Hematopoietic multipotent progenitor cell treated with erythropoietin and hydrocortisone succinate and interleukin-3 and kit ligand, for 8 days (in vitro differentiated cells): ENCODE measurements at places on chromosomes 13 and 19.
A peak's percentile ranks its signal among the peaks of the same experiment; 100 is the strongest.

GRCh38 chr13:53038993-53039392, 10.4 kb downstream of the OLFM4 start:
- no peak for DNase-seq

DNA sequence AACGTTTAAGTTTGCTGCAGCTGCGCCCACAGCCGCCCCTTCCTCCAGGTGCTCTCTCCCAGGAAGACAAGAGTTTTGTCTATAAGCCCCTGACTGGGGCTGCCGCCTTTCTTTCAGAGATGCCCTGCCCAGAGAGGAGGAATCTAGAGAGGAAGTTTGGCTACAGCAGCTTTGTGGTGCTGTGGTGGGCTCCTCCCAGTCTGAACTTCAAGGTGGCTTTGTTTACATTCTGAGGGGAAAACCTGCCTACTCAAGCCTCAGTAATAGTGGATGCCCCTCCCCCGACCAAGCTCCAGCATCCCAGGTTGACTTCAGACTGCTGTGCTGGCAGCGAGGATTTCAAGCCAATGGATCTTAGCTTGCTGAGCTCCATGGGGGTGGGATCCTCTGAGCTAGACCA, 6.4 kb upstream of the ERICH6B start:
- no peak for DNase-seq

- DNase-seq: peak; percentile 70
Observed at GRCh38 chr19:3210347-3211017, 14.0 kb upstream of the CELF5 start.

DNA sequence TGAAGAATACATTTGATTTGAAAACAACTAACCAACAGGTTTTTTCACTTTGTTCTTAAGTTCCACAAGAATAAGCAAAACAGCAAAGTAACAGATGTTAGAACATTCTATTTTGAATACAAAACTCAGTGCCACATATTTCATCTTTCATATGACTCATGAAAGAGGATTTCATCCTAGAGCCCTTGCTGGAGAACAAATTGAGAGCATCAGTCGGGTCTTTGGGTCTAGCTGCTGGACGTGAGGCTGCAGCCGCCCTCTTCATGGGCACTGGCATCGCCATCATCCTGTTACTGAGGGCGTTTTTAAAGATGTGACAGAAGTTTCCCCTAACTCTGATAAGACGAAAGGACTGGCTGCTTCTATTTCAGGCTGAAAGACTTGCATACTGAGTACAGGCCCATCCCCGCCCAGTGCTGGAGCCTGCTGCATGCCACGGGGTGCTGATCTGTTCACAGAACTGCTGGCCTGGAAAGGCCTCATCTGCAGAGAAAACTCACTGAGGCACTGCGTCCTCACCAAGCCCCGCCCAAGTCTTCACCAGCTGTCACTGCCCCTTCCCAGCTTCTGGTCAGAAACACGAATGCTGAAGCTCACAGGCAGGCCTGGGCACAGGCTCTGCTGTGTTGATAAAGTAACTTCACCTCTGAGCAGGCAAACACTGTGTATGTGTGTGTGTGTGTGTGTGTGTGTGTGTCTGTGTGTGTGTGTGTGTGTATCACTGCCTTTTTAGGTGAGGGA, 101.4 kb downstream of the TUBGCP3 start:
- DNase-seq: no peak

DNA sequence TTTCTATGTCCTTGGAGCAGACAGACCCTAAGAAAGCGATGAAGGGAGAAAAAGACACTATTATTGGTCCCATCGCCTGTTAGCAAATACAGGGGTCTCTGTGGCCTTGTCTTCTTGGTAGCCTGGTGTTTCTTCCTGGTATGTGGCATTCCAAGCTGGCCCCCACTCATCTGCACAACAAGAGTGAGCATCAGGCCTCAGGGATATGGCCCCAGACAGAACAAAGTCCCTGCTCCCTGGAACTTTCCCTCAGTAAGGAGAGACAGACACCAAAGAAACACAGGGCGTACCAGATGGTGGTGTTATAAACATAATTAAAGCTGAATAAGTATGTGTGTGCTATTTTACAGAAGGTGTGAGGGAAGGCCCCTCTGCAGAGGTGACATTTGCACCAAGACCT, 48.2 kb upstream of the KPNA3 start:
- DNase-seq: no peak

- peak; percentile 91 for DNase-seq
Observed at GRCh38 chr19:58575183-58576041, 2.3 kb upstream of the MZF1 start.

DNA sequence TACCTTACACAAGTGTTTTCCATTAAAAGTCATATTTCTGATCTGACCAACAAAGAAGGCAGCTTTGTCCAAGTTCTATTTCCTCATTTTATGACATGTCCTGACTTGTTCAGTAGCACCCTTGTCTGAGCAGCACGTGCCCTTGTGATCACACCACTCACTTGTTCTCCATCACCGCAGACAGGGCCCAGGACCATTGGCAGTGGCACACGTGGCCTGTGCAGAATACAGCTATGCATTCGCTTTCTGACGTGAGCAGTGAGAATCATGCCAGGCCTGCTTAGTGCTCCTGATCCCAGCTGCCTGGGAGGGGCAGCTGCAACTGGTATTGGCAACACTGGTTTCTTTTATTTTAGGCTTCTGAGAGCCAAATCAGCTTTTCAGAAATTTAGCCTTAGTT, 134.2 kb downstream of the FRY start:
- no peak for DNase-seq

DNA sequence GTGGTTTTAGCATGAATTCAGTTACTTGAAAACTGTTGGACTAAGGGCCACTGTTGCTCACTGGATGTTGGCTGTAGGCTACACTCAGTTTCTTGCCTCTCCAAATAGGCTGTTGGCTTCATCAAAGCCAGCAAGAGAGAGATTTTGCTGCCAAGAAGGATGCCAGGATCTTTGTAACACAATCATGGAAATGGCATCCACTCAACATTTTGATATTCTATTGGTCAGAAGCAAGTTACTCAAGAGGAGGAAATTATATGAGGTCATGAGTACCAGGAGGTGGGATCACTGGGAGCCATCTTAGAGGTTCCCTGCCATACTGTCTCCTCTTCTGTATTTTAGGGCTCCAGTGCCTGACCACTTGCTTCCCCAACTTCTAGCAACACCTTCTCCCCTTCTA, 30.6 kb downstream of the SYDE1 start:
- DNase-seq: no peak

DNA sequence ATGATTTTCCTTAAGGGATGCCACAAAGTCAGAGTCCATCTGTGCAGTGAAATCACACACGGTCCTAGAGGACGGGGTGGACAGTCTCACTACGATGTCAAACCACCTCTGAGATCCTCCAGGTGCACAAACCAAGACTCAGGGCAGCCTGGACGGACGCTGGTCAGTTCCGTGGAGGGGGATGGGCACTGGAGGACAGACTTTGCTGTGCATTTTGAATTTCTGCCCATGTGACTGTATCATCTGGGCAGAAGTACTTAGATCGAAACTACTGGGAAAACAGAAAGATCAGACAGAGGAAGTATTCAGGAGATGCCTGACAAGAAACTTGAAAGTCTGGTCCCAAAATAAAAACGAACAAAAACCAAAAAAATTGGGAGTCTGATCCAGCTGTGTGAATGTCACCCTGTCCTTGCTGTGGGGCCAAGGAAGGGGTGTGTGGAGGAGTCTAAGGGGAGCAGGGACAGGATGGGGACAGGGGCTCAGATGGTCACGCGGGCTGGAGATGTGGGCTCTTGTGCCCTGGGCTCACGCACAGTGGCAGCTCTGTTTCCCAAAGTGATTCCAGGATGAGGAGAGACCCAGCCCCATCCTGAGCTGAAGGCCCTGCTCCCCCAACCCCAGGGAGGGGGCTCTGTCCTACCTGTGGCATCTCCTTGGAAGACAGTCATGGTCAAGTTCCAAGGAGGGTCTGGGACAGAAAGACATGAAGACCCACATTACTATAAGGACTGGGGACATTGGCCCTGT, 1.5 kb downstream of the SIGLEC8 start:
- DNase-seq: no peak

DNA sequence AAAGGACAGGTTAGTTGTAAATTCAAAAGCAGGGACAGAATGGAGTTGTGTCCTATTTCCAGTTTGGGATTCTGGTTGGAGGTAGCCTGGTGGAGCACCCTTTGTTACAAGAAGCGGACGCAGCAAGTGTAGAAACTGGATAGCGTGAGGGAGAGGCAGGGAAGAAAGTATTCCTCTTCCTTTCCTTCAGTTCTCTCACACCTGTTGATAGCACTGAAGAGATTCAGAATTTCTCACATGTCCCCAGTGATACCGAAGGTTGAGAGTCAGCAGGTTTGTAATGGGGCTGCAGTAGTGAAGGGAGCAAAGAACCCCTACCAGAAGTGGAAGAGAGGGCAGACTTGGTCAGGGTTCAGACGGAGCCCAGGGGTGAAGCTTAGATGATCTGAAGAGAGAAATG, 399.2 kb downstream of the SPRY2 start:
- no peak for DNase-seq

GRCh38 chr19:3625996-3626472, 556 bp downstream of the CACTIN start:
- DNase-seq: peak; percentile 43

DNA sequence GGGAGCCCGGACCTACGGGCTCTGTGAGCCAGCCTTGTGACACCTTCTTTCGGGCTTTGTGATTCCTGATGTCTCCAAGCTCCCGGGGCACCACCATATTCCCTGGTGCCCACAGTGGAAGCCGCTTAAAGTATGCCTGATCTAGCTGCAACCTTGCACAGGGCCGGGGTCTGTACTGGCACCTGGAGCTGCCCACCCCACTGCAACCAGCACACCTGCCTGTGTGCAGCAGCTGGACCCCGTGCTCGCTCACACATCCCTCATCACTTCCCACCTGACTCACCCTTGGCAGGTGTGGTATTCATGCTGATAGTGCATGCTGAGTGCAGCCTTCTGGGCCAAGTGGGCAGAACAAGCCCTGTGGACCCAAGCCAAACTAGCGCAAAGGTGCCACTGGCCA, 1981.1 kb upstream of the PCDH20 start:
- no peak for DNase-seq

GRCh38 chr13:93372856-93373255, 146.2 kb downstream of the GPC6 start:
- DNase-seq: no peak

GRCh38 chr13:41416276-41416675, 41.1 kb upstream of the RGCC start:
- no peak for DNase-seq

GRCh38 chr13:50115695-50116094, 100.5 kb downstream of the KCNRG start:
- no peak for DNase-seq

GRCh38 chr13:94661406-94661805, 50.9 kb downstream of the SOX21 start:
- no peak for DNase-seq

GRCh38 chr19:47109541-47110375, 3.8 kb downstream of the ZC3H4 start:
- peak; percentile 80 for DNase-seq

GRCh38 chr13:78576261-78576660, 27.1 kb downstream of the POU4F1 start:
- no peak for DNase-seq

- DNase-seq: no peak
Observed at GRCh38 chr19:16801600-16802013, 27.6 kb upstream of the SIN3B start.

DNA sequence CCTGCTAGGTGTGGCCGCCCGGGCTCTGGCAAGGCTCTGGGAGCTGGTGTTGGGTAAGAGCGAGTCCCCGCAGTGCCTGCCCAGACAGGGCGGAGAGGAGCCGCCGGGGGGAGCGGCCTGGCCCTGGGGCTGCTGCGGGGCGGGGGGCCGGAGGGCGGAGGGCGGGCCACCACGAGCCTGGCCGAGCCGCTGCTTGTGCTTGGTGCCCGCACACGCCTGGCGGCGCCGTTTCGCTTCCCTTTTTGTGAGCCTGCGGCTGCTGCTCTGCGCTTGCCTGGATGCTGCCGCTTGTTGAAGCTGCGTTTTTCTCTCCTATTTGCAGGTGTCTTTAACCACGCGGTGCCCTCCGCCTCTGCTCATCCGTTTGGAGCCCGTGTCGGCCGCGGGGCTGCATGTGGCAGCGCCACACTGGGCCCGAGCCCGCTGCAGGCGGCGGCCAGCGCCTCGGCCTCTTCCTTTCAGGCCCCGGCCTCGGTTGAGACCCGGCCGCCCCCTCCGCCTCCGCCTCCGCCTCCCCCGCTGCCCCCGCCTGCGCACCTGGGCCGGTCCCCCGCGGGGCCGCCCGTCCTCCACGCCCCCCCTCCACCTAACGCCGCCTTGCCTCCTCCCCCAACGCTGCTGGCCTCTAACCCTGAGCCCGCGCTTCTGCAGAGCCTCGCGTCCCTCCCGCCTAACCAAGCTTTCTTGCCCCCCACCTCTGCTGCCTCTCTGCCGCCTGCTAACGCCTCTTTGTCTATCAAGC, 8.5 kb downstream of the PLEKHJ1 start:
- DNase-seq: no peak
